ENCODE measurements at places on chromosomes 16 and 17.

GRCh38 chr17:75878174-75878998, at the start of gene TRIM47:
Gene TRIM47 (minus strand): TSS chr17:75878581. CDS start chr17:75878548, 33 bp downstream.
- DNase-seq = no peak

- peak; percentile 67 for DNase-seq
Measured at GRCh38 chr16:75433732-75434413, 570 bp upstream of the CFDP1 start.

GRCh38 chr17:38326996-38327792, 16.6 kb downstream of the GPR179 start:
- DNase-seq = no peak

DNA sequence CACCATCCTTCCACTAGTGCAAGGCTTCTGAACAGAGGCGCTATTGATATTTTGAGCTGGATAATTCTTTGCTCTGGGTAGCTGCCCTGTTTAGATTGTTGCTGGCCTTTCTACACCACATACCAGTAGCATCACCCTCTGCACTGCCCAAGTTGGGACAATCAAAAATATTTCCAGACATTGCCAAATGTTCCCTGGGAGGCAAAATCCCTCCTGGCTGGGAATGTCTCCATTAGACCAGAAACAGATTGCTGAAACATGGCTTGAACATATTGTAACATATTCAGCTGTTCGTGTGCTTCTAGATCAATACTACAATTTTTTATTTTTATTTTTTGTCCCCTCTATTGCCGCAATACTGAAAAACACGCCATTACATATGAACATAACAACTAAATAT, 174.6 kb downstream of the ABCA8 start:
- no peak for DNase-seq

DNA sequence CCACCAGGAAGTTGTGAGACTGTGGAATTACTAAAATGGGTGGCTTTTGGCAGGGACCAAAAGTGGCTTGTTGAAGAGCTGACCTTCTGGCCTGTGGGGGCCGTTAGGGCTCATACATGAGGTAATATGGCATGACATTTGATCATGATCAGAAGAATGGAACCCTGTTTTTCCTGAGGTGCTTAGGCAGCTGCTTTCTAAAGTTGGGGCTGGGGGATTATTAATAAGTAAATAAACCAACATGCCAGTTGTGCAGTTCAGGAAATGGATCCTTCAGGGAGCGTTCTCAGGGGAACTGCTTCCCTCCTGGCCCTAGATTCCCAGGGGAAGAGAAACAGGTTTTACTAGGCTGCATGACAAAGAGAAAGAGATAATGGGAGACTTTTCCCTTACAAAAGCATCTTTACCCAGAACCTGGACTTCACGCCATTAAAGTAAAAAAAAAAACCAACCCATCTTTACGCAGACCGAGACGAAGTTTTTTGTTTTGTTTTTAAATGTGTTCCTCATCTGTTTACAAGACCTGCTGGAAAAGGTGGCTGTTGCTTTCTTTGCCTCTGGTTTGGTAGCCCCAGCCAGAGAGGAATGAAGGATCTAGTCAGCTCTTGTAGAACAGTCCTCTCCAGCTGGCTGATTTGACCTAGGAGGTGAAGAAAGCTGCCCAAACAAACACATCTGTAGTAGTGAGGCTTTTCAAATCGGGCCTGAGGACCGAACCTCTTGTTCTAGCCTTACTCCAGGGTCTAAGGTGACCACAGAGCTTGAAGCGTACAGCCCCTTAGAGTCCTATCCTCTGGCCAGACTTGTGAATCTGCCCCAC, 22.7 kb downstream of the YPEL2 start:
- no peak for DNase-seq

GRCh38 chr16:70660672-70661350, 14.5 kb downstream of the IL34 start:
- DNase-seq = no peak

DNA sequence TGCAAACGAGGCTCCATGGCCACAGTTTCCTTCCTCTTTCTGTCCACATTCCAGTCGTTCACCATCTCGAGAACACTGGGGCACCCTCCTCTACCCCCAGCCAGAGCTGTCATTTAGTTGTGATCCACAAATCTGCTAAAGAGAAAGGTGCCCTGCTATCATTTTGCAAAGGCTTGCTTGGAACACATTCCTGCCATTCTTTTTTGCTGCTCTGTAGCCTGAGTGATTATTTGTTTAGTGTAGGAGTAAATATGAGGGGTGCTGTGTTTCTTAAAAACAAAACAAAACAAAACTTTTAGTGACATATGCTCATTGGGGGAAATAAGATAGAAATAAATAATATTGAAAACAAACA, 166.7 kb downstream of the PRKCA start:
- DNase-seq = no peak

DNA sequence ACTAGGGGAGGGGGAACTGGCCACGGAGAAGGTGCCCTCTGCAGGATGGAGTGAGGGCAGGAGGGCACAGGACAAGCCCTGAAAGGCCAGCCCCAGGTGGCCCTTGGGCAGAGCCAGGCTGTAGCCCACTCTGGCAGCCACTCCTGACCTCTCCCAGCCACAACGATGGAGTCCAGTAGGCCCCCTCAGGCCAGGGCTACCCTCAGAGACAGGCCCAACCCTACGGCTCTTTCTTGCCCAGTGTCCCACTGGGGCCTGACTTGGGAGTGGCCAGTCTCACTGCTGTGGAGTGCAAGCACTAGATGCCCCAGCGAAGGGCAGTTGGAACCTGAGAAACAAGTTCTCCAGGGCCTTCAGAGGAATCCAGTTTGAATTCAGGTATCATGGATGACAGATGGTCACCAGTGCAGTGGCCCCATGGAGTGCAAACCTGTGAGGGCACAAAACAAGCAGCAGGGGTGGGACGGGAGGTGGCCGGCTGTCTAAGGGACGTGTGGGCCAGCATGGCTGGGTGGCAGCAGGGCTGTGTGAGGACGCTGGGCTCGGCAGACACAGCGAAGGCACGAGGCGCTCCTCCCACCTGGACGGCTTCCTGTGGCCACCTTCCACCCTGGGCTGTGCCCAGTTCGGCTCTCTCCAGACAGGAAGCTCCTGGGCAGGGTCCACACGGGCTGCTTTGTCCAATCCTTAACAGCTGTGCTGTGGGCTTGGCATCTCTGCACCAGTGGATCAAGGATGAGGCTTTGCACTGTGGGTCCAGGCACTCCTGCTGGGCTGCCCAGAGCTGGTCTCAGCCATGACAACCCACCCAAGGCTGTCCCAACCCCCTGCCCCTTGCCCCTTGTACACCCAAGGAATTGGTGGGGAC, 72.1 kb downstream of the AMFR start:
- no peak for DNase-seq

GRCh38 chr16:8660841-8661301, 13.5 kb upstream of the ABAT start:
- DNase-seq = no peak

DNA sequence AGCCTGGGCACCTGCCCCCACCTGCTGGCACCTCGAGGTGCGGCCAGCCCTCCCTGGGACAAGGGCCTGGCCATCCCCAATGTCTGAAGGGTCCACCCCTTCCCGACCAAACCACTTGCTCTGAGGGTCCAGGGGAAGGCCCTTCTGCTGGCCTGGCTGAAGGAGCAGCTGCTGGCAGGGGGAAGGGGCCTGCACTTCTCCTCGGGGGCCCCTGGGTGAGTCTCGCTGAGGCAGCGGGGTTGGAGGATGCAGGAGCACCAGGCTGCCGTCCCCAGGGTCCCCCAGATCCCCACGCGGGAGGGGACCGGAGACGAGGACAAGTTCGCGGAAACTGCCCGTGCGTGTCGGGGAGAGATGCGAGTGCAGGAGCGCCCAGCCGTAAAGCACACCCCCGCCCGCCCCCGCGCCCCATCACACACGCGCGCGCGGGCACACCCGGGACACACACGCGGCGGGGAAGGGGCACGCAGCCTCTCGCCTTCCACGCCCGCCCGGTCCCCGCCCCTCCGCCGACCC, 725 bp upstream of the CACNA1H start:
- DNase-seq = peak; percentile 36

GRCh38 chr16:73059779-73060615, 12.1 kb upstream of the ZFHX3 start:
- no peak for DNase-seq

GRCh38 chr16:67969254-67970039, 1.0 kb upstream of the SLC12A4 start:
- no peak for DNase-seq

- peak; percentile 59 for DNase-seq
Measured at GRCh38 chr16:48244080-48244862, at the start of gene LONP2. Gene LONP2 (plus strand): TSS chr16:48244300. CDS start chr16:48244389, 89 bp downstream.

All from CMK (cell line).